NCI-H1105 (cell line): ENCODE measurements at places on chromosomes 7 and 10.
A peak's percentile ranks its signal among the peaks of the same experiment; 100 is the strongest.

DNA sequence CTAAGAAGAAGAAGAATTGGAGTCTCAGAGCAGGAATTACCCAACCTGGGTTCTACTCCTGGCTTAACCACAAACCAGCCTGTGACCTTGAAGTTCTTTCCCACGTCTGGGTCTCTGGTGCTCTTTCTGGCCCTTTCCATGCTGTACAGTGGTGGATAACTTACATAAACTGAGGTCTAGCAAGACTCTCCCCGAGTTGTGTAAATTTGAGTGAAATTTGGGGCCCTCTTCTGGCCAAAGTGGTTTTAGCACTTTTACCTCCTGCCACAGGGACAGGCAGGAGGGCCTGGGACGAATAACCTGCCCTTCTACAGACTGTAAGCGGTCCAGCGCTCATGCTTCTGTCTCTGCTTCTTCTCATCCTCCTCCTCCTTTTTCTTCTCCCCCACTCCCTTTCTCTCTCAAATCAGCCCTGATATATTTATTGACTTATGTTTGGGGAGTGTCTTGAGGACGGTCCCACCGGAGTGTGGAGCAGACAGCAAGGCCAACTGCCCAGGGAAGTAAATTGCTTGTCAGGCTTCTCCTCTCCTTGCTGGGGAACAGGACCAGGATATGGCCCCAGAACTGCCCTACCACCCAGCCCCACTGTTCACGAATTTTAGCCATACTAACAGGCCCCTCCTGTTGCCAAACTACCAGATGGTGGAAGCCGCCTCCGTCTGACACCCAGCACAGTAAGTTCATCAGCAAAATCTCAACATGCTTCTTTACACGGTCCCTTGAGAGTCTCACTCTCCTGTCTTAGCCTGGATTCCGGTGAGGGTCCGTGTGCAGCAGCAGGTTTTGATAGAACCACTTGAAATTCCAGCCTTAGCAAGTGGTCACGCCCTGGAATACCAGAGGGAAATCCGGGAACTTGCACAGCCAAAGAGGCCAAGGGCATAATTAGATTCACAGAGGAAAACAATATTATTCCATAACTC lies 4.0 kb upstream of the SH3PXD2A start:
- DNase-seq: no peak

GRCh38 chr7:1579481-1580421 lies 9.9 kb upstream of the PSMG3 start:
- peak; percentile 65 for DNase-seq

- DNase-seq: no peak
These were observed 435.6 kb upstream of the NFE2L3 start for GRCh38 chr7:25716421-25716820.

GRCh38 chr10:20797290-20797689 lies 99.8 kb downstream of the NEBL start:
- DNase-seq: no peak
